Activated naive CD8-positive, alpha-beta T cell treated with anti-CD3 and anti-CD28 coated beads for 36 hours (primary cell): ENCODE measurements at places on chromosomes 3 and 15. TPM values are rescaled to one million over a fixed set of nuclear protein-coding genes. Genes with fewer than 3 reads are reported as not detected.

IL17RC gene
- total RNA-seq, result 0.60 TPM

ZNF662 gene
- 4.9 TPM for total RNA-seq

SEMA5B gene
- not detected for total RNA-seq

STARD9 gene
- 4.4 TPM for total RNA-seq

HIGD2B gene
- total RNA-seq, result not detected

MRAS gene
- 0.54 TPM for total RNA-seq

LRRIQ4 gene
- 0.49 TPM for total RNA-seq

PPIP5K1 gene
- 33.6 TPM for total RNA-seq

TAGLN3 gene
- total RNA-seq, result 0.48 TPM

IMPG2 gene
- 0.12 TPM for total RNA-seq

KLHL40 gene
- not detected for total RNA-seq

DNAJA4 gene
- 36.8 TPM for total RNA-seq

ADAMTS9 gene
- not detected for total RNA-seq

APOD gene
- total RNA-seq, result not detected

SGO1 gene
- 25.6 TPM for total RNA-seq

GP9 gene
- total RNA-seq, result not detected

ZNF860 gene
- total RNA-seq, result 0.34 TPM

CCDC9B gene
- total RNA-seq, result 0.62 TPM

ARNT2 gene
- total RNA-seq, result not detected

IL20RB gene
- total RNA-seq, result 2.0 TPM

ACVR2B gene
- 5.1 TPM for total RNA-seq

TASOR gene
- total RNA-seq, result 50.5 TPM

COL8A1 gene
- not detected for total RNA-seq

GCNT3 gene
- not detected for total RNA-seq

NRG4 gene
- total RNA-seq, result not detected

ZBBX gene
- not detected for total RNA-seq

NOX5 gene
- not detected for total RNA-seq

INSYN1 gene
- total RNA-seq, result not detected

TUSC7 gene
- total RNA-seq, result not detected

LRCH3 gene
- total RNA-seq, result 33.6 TPM

SUCNR1 gene
- 0.04 TPM for total RNA-seq

NDN gene
- total RNA-seq, result 3.5 TPM

CP gene
- total RNA-seq, result not detected

LARP6 gene
- 0.12 TPM for total RNA-seq

OR5H15 gene
- not detected for total RNA-seq

GHSR gene
- total RNA-seq, result not detected

PCOLCE2 gene
- total RNA-seq, result 2.0 TPM

COL6A6 gene
- not detected for total RNA-seq

MYH15 gene
- total RNA-seq, result 0.14 TPM

DUOX2 gene
- total RNA-seq, result not detected

SSR3 gene
- 175 TPM for total RNA-seq

ACP3 gene
- not detected for total RNA-seq
